ENCODE measurements at places on chromosomes 13 and 19. TPM values are rescaled to one million over a fixed set of nuclear protein-coding genes. Genes with fewer than 3 reads are reported as not detected.

GRCh38 chr13:105139048-105139379 is 1396.4 kb downstream of the EFNB2 start:
- no peak for DNase-seq

GRCh38 chr19:30856376-30856775 is 484.2 kb downstream of the ZNF536 start:
- DNase-seq, result no peak

DNA sequence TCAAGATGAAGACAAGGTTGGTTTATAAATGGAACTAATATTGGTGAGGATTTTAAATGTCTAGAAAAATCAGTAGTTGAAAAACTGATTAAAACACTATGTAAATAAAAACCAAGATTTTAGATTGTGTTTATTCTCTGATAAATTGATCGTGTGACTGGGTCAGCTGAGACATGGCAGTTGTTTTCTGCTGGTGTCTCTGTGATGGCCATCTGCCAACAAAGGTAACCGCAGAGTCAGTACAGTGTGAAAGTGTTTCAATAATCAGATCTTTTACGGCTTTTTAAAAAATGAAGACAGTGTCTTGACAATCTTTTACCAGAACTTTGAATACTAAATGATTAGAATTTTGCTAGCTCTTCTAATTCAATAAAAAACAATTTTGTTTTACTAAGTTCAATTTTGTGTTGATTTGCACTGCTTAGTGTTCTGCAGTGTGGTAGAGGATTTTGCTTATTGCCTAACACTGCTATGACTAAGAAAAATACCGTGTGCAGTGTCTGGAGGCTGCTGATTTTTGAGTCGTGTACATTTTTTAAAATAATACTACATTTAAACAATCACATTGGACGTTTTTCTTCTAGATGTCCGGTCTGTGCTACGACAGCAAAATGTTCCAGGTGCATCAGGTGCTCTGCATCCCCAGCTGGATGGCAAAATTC is 32.7 kb upstream of the GPR183 start:
- no peak for DNase-seq

- DNase-seq, result no peak
Measured at GRCh38 chr19:35146746-35147459, 3.8 kb downstream of the FXYD7 start.

- no peak for DNase-seq
Measured at GRCh38 chr13:74064805-74065312, 69.3 kb downstream of the KLF12 start.

GRCh38 chr19:54517483-54517882 is 14.9 kb downstream of the LAIR2 start:
- DNase-seq, result peak; percentile 53

- DNase-seq, result no peak
Measured at GRCh38 chr13:89066868-89067466, 1395.8 kb downstream of the SLITRK5 start.

- no peak for DNase-seq
Measured at GRCh38 chr19:32868206-32868950, 1.2 kb downstream of the SLC7A9 start.

SIGLEC11 gene
- total RNA-seq, result 7.7 TPM

PTGIR gene
- 6.9 TPM for total RNA-seq

Measured in lower lobe of right lung (tissue), 2 donors.